Activated T-cell treated with anti-CD3 and anti-CD28 coated beads for 4 hours (primary cell): ENCODE measurements at places on chromosomes 5 and 9.

GRCh38 chr5:82593481-82593880 lies 315.3 kb upstream of the RPS23 start:
- no peak for DNase-seq

- DNase-seq: no peak
Observed at GRCh38 chr9:133370685-133371084, 5.2 kb downstream of the SURF4 start.

- no peak for DNase-seq
Observed at GRCh38 chr5:7533941-7534340, 138.0 kb downstream of the ADCY2 start.

DNA sequence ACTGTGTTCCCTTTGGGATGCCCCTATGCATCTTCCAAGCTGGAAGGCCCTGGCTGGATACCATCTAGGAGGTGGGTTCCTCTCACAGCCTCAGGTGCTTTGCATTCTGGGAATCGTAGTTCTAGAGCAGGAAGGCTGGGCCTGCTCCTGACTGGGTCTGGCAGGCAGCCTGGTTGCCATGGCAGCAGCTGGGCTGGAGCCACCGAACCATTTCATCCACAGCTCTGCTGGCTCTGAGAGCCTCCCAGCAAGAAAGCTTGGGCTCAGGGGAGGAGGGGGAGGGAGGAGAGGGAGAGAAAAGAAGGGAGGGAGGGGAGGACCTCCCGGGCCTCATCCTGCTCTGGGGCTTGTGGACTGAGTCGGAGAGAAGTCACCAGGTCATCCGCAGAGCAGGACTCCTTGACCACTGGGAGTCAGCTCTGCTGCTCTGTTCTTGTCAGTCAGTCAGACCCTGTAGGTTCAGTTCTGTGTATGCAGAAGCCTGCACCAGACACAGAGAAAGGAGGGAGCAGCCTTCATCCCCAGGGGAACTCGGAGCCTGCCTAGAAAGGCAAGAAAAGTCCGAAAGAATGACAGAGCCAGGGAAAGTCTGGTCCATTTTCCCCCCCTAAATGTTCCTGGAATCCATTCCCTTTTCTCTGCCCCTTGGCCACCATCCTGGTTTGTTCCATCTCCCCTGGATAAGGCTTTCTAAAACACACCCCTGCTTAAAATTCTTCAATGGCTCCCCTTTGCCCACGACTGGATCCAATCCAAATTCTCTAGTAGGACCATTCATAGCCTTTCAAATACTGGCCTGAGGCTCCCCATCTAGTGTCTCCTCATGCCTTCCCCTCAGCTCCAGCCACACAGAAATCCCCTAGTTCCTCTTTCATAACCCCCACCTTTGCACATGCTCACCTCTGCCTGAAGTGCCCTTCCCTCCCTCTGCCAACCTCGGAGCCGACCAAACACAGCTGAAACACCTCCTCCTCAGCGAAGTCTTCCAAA lies 65.4 kb upstream of the ARAP3 start:
- DNase-seq: no peak

DNA sequence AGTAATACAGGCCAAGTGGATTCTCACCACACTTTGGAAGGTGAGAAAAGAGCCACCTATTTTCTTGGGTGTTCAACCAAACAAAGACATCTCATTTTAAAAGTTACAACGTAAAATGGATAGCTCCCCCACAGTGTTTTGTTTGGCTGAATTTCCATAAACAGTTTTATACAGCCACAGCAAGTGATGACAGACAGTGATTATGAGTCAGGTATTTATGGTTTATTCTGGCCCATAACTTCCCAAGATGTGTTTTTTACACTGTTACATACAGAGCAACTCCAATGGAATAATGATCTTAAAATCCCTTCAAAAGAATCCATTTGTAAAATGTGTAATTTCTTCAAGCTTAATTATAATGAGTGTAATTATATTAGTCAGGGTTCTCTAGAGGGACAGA lies 421.3 kb downstream of the TLE1 start:
- DNase-seq: no peak

DNA sequence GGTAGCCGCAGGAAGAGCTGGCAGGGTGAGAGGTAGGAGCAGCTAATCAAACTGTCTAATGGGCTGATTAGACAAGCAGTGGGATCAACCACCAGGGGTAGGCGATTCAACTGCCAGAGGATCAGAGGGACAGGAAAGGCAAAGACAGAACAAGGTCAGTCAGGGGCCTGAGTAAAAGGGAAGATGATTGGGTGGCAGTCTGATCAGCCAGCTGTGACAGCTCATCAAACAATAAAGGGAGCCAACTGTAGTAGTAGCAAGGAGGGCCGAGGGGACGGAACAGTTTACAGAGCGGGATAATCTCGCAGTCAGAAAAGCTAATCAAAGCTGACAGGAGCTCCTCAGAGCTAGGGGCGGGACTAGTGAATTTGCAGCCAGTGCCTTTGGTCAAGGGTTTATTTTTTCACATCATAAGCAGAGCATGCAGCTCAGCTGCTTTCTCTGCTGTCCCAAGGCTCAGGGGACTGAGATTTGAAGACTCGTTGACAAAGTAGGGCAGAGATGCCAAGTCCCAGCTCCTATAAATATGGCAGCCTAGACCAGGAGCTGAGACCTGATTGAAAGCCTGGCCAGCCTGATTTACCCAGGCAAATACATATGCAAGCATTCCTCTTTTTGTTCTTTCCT lies 418.2 kb downstream of the GABRG2 start:
- no peak for DNase-seq

DNA sequence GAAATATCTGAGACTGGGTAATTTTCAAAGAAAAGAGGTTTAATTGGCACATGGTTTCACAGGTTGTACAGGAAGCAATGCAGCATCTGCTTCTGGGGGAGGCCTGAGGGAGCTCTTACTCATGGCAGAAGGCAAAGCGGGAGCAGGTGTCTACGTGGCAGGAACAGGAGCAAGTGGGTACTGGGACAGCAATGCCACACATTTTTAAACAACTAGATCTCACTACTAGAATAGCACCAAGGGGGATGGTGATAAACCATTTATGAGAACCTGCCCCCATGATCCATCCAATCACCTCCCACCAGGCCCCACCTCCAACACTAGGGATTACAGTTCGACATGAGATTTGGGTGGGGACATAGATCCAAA lies 47.6 kb upstream of the HOMER1 start:
- DNase-seq: no peak

DNA sequence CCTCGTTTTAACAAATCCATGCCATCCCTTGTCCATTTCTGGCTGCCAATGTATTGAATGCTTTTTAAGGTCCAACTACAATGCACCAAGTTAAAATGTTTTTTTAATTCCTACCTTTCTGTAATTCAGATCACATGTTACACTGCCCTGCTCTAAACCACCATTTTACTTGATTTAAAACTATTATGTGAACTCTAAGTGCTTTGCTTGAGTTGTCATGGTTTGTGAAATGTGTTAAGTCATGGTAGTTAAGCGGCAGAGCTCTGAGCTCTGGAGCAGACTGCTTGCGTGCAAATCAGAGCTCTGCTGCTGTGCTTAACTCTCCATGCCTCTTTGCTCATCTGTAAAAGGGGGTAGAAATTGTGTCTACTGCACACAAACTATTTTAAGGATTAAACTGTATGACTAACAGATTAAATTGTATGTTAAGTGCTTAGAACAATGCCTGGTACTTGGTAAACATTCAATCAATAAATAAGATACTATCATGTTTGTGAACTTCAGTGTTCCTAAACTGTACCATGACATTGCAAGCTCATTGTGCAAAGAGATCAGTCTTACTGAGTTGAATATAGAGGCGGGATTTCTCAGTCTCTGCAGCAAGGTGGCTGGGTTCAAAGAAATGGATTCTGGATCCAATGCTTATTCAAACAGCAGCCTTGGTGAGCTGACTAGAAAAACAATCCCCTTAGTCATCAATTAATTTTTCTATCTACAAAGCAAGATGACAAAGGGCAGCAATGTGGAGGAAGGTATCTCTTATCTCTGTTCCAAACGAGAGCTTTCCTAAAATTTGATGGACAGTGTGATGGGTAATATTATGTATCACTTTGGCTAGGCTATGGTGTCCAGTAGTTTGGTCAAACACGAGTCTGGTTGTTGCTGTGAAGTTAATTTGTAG lies 16.1 kb upstream of the CMBL start:
- no peak for DNase-seq

DNA sequence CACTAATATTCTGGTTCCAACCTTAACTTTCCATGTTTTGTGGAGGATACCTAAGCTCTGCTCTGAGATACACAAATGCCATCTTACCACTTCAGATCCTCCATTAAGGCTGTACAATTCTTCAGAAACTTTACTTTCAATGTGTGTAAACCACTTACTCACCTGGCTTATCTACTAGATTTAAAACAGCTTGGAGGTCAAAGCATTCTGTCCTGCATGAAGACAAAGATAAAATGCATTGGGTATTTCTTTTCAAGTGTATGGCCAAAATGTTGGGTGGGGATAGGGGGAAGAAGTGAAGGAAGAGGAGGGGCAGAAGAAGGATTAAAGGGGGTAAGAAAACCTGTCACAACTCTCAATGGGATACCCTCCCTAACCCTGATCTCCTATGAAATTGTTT lies 939 bp downstream of the GOLGA1 start:
- DNase-seq: no peak

DNA sequence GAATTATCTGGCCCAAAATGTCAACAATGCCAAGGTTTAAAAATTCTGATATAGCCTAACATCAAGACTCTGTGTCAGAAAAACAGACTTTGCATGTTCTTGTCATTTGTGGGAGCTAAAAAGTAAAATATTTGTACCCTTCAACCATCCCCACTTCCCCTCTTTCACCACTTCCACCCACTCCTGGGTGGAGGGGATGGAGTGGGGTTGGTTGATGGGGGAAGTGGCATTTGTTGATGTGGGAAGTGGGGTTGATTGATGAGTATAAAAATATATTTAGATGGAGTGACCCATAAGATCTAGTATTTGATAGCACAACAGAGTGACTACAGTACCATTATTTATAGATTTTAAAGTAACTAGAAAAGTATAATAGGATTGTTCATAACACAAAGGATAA lies 55.0 kb upstream of the C9orf72 start:
- DNase-seq: no peak

DNA sequence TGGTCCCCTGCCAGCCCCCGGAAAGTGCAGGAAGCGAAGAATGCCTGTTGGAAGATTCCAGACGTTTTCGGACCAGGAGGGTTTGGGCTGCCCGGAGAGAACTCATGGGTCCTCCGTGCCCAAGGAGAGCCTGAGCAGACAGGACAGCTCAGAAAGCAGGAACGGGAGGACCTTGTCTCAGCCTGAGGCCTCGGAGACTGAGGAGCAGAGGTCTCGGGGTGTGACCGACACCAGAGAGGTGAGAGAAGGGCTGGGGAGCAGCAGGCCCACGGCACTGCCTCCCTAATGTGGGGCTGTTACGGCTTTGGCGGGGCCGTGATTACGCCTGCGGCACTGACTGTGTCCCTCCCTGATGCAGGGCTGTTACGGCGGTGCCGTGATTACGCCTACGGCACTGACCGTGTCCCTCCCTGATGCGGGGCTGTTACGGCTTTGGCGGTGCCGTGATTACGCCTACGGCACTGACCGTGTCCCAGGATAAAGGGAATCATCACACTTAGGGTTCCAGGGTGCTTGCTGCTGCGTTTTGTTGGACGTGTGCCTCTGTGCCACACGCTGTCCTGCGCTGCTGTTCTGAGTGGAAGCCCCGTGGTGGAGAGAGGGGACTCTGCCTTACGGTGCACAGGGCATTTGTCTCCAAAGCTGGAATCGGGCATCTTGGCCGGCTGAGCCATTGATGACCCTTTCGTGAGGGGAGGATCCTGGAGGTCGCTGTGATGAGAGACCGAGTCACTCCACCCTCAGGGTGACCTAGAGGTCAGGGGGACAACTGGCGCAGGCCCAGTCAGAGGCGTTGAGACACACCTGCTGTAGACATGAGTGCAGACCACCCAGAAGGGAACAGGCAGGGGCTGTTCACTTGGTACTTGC lies 25.7 kb downstream of the CEP72 start:
- no peak for DNase-seq

DNA sequence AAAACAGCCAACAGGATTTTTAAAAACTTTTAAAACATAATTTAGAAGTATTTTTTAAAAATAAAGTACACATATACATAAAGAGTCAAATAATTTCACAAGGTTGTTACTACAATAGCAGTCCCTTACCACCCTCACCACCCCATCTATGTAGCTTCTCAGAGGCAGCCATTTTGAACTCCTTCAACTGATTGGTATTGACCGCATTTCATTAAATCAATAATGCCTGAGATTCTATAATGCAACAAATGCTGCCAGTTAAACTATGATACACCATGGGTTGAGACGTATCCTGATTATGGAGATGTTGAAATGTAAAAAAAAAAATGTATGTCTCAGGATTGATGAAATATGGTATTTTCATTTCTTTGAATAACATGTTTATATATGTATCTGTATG lies 78.8 kb downstream of the PCSK1 start:
- no peak for DNase-seq

GRCh38 chr9:94996641-94997040 lies 270.1 kb downstream of the AOPEP start:
- no peak for DNase-seq

DNA sequence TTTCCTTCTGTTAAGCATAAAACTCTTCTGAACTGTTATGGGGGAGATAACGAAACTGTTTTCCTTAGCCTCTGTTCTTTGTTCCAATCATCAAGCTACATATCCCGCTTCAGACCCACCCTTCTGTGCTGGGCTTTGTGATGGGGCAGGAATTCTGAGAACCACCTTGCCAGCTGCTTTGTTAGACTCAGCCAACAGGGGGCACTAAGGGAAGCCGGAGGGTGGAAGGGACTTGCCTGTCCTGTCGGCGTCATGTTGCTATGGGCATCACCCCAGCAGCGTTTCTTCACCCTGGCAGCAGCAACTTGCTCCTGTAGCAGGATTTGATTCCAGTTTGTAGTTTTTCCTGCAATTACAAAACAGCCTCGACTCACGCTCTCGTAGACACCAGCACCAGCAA lies 169.1 kb downstream of the CAAP1 start:
- DNase-seq: no peak

GRCh38 chr5:139649082-139649991 lies 1.2 kb downstream of the CXXC5 start:
- DNase-seq: no peak

- DNase-seq: no peak
Observed at GRCh38 chr9:109517901-109518377, 19.8 kb upstream of the PTPN3 start.

- no peak for DNase-seq
Observed at GRCh38 chr5:36721664-36722235, 115.3 kb downstream of the SLC1A3 start.

DNA sequence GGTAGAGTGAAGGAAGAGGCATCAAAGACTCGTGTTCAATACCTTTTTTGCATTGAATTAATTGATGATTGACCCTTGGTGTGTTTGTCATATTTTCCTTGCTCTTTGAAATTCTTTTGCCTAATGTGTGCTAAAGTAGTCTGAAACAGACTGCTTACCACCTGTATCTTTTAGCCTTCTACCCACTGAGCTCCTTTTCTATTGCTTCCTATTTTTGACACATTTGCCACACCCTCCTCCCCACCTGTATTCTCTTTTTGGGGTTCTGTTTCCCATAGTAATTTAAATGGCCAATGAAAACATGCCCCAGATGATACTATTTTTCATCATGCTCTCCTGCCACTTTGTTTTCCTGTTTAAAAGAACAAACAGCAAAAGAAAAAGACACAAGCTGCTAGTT lies 78.5 kb downstream of the ZCCHC7 start:
- DNase-seq: no peak

GRCh38 chr5:16437977-16438376 lies 27.6 kb downstream of the ZNF622 start:
- DNase-seq: no peak
